Stimulated activated CD8-positive, alpha-beta memory T cell treated with anti-CD3 and anti-CD28 coated beads, Interleukin-2, amount 100 ng/mL, for 1 hour (primary cell): ENCODE measurements at places on chromosomes 5 and 9.

- no peak for DNase-seq
Measured at GRCh38 chr5:116640236-116640635, 65.6 kb upstream of the SEMA6A start.

GRCh38 chr9:76357555-76357954, 36.7 kb downstream of the RFK start:
- no peak for DNase-seq

DNA sequence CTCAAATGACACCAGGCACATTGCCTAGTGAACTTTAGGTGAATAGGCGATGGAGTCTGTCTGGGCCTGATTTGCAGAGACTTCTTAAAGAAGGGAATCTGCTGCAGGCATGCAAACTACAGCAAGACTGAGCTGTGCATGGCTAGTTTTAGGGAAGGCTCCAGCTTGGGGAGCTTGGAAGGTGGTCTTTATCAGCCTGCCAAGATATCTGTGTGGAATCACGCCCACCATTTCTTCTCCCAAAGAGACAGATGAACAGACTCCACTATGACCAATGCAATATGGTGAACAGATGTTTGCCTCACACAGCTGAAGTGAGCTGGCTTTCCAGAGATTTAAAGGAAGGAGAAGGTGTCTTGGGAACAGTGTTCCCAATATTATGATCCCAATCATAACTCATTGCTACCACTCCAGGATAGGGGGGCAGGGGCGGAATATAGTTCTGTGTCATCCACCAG, 129.0 kb upstream of the HMHB1 start:
- DNase-seq: no peak

DNA sequence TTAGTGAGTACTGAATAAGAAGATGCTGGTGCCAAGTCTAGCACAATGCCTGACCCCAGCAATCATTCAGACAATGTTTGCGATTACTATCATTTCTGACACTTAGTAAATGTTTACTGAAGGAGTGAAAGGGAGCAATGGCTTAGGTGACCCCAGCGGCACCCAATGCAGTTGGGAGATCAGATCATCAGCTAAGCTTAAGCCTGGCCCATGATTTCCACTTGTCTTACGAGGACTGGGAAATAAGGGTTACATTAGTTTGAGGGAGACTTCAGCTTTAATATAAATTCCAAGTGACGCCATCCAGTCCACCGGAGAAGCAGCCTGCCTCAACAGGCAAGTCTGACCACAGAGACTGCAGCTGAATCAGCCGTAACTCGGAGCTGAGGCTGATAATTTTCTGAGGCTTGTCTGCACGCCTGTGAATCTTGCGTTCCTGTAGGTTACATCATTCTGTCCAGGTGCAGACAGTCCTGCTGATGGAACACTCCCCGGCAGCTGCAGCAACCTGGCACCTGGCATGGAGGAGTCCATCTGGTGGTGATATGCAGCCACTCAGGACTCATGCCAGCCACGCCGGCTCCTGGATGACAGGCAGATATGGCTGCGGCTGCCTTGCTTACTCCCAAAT, 34.9 kb upstream of the FGF1 start:
- no peak for DNase-seq

- DNase-seq: no peak
Measured at GRCh38 chr9:137454145-137454596, 5.0 kb downstream of the NSMF start.

GRCh38 chr9:76032038-76032796, 141.7 kb downstream of the PCSK5 start:
- no peak for DNase-seq

GRCh38 chr9:126721564-126721981, 83.3 kb upstream of the ZBTB43 start:
- DNase-seq: peak; percentile 16

- no peak for DNase-seq
Measured at GRCh38 chr5:73733219-73733618, 107.2 kb downstream of the ARHGEF28 start.

DNA sequence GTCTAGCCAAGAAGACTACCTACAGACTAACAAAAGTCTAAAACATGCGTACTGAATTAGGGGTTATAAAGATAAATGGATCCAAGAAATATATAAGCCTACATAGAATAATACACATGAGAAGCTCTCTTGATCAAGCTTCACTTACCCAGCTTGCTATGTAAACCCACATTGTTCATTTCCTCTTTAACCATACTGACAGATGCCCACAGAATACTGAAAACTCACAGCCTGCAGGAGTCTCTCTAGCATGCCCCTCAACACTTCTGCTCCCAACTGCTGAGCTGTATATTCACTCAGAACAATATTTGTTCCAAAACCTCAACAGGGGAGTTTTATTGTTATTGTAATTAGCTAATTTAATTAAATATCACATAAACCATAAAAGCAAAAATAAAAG, 52.4 kb downstream of the RFX3 start:
- DNase-seq: no peak

DNA sequence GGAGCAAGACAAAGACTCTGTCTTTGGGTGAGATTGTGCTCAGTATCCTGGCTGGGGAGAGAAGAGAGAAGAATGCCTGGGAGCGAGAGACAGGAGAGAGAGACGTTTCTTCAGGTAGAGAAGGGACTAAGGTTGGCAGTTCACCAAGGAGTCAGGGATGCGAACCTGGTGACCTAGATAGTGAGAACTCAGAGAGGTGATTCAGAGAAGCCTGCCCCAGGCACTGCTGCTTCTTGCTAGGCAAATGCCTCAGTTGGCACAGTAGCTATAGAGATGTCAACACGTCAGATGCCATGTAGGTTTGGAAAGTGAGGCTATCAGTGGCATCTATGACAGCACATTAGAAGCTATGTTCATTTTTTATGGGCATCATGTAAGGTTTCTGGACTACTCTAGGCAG, 231.6 kb upstream of the VLDLR start:
- DNase-seq: no peak

DNA sequence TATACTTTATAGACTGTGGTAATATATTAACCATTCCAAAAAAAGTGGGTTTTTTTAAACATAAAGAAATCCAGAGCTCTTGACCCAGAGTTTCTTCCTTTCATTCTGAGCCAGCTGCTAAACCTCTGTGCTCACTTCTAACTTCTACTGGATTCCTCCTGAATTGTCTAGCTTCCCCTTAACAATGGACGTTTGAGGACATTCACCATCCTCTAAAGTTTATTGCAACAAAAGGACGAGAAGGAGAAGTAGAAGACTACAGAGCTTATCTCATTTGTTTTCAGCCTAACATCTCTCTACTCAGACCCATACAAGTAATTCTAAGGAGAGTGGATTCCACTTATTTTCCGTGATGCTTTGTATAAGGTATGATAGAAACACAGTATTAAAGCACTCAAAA, 284.2 kb downstream of the MAST4 start:
- DNase-seq: no peak

GRCh38 chr5:128844354-128844923, 120.8 kb upstream of the SLC27A6 start:
- DNase-seq: no peak

DNA sequence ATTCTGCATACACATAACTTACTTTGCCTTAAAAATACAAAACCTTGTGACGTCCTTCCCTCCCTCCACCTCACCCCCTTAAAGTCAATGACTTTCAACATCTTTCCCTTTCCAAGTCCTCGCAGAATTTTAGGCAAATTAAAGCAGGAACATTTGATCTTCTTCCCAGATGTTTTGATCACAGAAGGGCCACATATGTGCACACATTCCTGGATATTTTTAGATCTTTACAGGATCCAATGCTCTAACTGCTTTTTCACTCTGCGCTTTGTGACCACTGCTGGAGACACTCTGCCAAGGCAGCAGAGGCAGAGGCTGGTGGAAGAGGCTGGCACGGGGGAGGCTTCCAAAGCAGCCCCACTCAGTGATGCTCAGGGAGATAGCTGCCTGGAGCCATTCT, 130.7 kb downstream of the SEC61B start:
- DNase-seq: no peak

GRCh38 chr5:93891491-93892480, 150.4 kb upstream of the POU5F2 start:
- no peak for DNase-seq
